Esophagus squamous epithelium (tissue), 5 donors: ENCODE measurements at places on chromosomes 6 and 20. TPM values are rescaled to one million over a fixed set of nuclear protein-coding genes. Genes with fewer than 3 reads are reported as not detected.

Gene TP53TG5
- not detected for total RNA-seq

GRCh38 chr6:105810922-105811482 lies 275.1 kb upstream of the PRDM1 start:
- no peak for DNase-seq

DNA sequence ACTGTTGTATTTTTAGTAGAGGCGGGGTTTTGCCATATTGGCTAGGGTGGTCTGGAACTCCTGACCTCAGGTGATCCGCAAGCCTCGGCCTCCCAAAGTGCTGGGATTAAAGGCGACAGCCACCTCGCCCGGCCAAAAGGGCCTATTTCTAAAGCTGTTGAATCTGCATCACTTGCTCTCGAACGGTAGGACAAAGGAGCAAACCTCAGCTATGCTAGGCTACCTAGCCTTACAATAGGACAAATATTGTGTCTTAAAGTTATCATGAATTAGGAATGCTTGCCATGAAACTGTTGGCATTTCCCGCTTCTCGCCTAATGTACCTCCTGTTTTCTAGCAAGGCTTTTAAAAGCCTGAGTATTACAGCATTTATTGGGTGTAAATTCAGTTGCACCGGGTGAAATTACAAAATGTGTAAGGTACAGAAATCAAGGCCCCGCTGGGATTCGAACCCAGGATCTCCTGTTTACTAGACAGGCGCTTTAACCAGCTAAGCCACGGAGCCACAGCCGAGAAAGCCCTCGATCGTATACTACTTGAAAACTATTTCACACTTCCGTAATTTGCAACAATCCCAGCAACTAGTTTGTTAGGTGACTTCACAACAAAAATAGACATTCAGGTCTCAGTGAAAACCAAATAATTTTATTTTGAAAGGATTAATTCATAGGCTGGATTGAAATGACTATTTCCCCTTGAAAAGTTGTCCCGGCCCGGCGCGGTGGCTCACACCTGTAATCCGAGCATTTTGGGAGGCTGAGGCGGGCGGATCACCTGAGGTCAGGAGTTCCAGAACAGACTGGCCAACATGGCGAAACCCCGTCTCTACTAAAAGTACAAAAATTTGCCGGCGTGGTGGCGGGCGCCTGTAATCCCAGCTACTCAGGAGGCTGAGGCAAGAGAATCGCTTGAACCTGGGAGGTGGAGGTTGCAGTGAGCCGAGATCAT lies 211.6 kb upstream of the ZNF184 start:
- no peak for DNase-seq

DNA sequence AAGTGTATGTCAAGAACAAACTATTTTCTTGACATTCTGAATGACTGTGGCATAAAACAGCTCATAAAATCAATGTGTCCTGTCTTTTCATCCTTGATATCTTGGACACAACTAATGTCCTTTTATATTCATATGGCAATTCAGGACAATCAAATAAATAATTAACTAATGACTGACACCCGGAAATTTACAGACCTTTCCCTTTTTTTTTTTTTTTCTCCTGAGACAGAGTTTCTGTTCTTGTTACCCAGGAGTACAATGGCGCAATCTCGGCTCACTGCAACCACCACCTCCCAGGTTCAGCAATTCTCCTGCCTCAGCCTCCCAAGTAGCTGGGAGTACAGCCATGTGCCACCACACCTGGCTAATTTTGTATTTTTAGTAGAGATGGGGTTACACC lies 107.1 kb upstream of the LGSN start:
- no peak for DNase-seq

DNA sequence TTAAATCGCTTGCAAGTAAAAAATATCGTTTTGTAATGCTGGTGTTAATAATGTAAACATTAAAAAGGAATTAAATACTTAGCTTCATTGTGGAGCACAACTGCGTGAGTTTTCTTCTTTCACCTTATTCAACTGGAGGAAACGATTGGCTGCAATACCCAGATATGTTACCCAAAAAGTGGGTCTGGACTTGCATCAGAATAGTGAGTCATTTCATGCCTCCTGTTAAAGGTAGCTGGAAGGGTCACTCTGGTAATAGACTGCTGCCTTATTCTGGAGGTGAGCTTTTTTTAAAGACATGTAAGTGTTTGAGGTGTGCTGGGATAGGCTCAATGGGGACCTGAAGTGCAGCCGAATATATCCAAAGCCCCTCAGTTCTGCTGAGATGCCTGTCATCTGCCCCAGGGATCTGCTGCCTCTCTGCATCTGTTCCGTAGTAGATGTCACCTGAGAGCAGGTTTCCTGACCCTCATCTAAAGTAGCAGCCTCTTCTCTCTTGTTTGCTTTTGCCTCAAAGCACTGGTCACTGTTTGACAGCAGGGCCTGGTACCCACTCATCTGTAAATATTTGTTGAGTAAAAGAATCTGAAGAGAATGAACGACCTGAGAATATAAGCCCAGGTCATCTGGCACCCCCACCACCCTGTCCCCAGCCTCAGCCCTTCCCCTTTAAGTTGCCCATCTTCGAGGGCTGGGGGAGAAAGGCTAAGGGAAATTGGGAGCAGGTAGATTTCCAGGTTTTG lies 5.6 kb upstream of the UQCC2 start:
- DNase-seq, result no peak
